ENCODE measurements at places on chromosomes 7 and 10.

- DNase-seq, result no peak
Measured at GRCh38 chr10:43198682-43199005, 60.4 kb downstream of the CSGALNACT2 start.

- no peak for DNase-seq
Measured at GRCh38 chr10:124510759-124511158, 49.1 kb downstream of the LHPP start.

DNA sequence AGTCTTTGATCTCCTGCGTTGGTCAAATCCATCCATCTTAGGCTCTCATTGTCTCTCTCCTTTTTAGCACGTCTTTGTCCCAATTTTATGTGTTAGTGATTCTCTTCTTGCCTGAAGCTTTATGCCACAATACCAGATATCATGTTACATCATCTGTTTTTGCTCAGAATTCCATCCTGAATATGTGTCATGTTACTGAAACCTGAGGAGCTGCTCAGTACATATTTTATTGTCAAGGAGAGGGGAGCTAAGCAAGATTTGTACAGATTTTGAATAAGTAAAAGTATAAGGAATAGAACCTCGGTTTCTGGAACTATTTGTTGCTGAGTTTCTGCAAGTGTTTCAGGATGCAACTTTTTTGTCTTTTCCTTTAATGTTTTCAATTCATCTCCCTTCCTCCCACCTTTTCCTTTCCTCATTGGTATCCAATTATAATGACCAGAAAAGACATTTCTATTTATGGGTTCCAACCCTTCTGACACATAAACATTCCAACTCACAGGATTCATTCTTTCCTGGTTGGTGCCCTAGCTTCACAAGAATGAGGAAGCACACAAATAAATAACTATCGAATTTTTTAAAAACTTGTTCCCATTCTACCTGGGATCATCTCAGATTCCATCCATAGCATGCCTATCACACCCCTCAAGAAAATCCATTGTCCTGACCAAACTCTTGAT is 291.8 kb downstream of the CRPPA start:
- DNase-seq, result no peak

GRCh38 chr10:106560925-106561640 is 603.4 kb downstream of the SORCS1 start:
- no peak for DNase-seq

- DNase-seq, result no peak
Measured at GRCh38 chr7:43637114-43637806, 54.4 kb downstream of the STK17A start.

- DNase-seq, result no peak
Measured at GRCh38 chr10:118272149-118272721, 69.9 kb downstream of the FAM204A start.

GRCh38 chr10:102431452-102432124 is 786 bp downstream of the CUEDC2 start:
- DNase-seq, result no peak

GRCh38 chr7:121449735-121450240 is 53.7 kb upstream of the FAM3C start:
- no peak for DNase-seq

Measured in NCI-H1930 (cell line).